Natural killer cell (primary cell): ENCODE measurements at places on chromosomes 12 and 14. TPM values are rescaled to one million over a fixed set of nuclear protein-coding genes. Genes with fewer than 3 reads are reported as not detected.

GRCh38 chr12:63905544-63905943 lies 61.0 kb downstream of the SRGAP1 start:
- no peak overlapping the region for H3K27ac ChIP-seq
- no peaks in the 10 kb centered on the region for H3K4me1 ChIP-seq
- no peak overlapping the region for H3K4me3 ChIP-seq
- H3K27me3 ChIP-seq = no peaks in the 10 kb centered on the region
- no peak for DNase-seq

DNA sequence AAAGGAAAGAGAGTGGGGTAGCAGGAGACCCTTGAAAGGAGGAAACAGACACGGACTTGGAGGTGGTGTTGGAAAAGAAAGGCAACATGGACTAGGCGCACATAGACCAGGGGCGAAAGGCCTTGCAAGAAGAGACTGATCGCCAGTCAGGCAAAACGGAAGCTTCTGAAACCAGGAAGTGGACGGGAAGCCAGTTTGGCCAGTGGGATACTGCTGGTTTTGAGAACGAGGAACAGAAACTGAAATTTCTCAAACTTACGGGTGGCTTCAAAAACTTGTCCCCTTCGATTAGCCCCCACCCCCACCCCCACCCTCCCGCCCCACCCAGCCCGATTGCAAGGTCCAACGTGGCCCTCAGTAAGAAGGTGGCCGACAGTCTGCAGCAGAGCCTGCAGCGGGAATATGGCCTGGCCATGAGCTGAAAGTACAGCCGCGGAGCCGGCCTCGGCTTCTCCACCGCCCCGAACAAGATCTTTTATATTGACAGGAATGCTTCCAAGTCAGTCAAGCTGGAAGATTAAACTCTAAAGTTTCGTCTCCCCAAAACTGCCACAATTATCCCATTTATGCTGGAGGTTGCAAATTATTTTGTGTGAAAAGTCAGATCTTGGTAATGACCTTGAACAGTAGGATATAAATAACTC lies 364.7 kb downstream of the BCAT1 start:
- no peaks in the 10 kb centered on the region for H3K36me3 ChIP-seq
- H3K4me3 ChIP-seq = no peak overlapping the region
- H3K4me1 ChIP-seq = no peaks in the 10 kb centered on the region

- H3K4me3 ChIP-seq = no peak overlapping the region
- H3K27ac ChIP-seq = no peak overlapping the region
- peaks cover 14% of the 10 kb centered on the region for H3K4me1 ChIP-seq
- H3K27me3 ChIP-seq = peaks cover 3% of the 10 kb centered on the region
These were observed 16.0 kb downstream of the OLR1 start for GRCh38 chr12:10155966-10156365.

DNA sequence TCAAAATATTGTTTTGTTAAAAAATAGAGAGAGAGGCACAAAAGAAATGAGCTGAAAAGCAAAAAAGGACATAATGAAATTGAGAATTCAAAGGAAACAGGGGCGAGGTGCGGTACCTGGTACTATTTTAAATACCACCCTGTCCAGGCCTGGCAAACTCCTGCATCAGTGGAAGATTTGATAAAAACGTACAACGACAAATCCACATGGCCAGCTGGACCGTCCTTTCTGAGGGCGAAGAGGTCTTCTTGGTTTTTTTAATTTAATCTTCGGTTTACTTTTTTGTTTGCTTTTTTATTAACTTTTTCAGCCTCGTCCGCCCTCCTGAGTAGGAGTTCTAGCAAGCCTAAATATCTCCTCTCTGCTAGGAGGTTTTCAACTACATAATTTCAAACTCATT lies 11.9 kb downstream of the BCL11B start:
- peak overlapping the region; percentile 82 for H3K27ac ChIP-seq
- H3K27me3 ChIP-seq = no peaks in the 10 kb centered on the region
- peaks cover 15% of the 10 kb centered on the region for H3K36me3 ChIP-seq
- DNase-seq = peak; percentile 49
- peaks cover 82% of the 10 kb centered on the region for H3K4me1 ChIP-seq

- H3K27ac ChIP-seq = no peak overlapping the region
- H3K27me3 ChIP-seq = no peaks in the 10 kb centered on the region
These were observed 21.9 kb downstream of the YBX3 start for GRCh38 chr12:10701131-10701681.

KITLG gene
- not detected for total RNA-seq

GUCY2C gene
- total RNA-seq = not detected

RNASE3 gene
- not detected for total RNA-seq

KANSL2 gene
- total RNA-seq = 132 TPM
